ENCODE measurements at places on chromosomes 16 and 17.

GRCh38 chr17:30534298-30534697 is 57.1 kb downstream of the GOSR1 start:
- no peak for DNase-seq

DNA sequence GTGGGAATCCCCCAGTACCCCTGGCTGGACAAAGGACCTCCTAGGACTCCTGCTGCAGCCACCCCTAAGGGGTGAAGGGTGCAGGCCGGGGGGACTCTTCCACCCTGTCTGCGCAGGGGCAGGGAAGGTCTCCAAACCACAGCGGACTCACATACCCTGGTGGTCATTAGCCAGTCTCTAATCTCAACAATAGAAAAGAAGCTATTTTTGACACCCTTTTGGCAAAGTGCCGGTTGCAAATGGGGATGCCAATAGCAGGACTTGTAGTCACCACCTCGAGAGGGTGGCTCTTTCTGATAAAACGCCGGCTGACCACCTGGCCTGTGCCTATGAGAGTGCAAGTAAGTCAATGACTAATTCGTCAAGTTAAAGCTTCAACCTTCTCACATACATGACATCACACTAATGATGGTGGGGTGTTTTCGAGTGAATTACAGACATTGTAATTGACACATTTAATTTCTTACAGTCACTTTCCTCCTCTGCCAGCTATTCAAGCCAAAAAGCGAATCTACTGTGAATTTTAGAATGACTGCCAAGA is 23.1 kb upstream of the DNAH17 start:
- no peak for DNase-seq

GRCh38 chr17:34874478-34874877 is 86.8 kb downstream of the CCT6B start:
- DNase-seq = no peak

DNA sequence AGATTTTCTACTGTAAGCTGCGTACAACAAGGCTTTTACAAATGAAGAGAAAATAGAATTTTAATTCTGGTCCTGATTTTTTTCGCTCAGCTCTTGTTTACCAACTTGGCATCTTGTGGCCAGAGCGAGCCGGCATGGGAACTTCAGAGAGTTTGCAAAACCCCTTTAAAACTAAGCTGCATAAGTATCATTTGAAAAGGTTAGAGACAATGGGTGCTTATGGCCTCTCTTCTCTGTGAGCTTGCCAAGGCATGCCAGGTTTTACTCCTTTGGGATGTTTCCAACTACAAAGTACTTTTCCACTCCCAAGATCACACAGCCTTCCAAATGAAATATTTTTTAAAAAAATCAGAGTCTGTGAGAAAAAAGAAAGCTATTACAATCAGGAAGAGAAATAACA is 62.4 kb upstream of the FA2H start:
- no peak for DNase-seq

- no peak for DNase-seq
Measured at GRCh38 chr16:54694651-54695050, 236.0 kb upstream of the IRX5 start.

DNA sequence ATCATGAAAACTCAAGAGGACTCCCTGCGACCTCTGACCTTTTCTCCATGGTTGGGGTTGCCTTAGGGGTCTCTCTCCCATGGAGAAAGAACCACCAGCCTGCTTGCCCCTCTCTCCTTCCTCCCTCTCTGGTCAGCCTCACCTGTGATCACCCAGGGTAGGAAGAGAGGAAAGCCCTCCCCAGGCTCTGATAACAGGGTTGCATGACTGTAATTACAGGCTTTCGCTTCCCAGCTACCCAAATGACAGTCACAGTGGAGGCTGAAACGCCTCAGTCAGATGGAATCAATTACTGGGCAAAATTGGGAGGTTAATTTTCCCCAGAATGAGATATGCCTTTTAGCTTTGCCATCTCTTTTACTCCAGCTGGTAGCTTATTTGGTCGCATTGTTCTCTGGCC is 265.8 kb upstream of the SOX9 start:
- DNase-seq = no peak

DNA sequence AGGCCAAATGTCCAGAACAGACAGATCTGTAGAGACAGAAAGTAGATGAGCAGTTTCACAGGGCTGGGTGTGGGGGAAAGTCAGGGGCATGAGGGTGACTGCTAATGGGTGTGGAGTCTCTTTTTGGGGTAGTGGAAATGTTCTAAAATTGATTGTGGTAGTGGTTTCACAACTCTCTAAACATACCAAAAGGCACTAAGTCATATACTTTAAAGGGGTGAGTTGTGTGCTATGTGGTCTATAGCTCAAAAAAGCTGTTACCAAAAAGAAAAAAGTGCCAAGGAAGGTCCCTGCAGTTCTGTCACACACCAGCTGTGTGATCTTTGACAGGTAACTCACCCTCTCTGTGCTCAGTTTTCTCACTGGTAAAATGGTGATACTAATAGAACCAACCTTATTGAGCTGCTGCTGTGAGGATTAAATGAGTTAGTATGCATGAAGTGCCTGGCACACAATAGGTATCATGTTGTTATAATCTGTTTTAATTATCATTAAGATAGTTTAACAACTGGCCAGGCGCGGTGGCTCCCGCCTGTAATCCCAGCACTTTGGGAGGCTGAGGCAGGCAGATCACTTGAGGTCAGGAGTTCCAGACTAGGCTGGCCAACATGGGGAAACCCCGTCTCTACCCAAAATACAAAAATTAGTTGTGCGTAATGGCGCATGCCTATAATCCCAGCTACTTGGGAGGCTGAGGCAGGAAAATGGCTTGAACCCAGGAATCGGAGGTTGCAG is 10.3 kb downstream of the ITGAX start:
- DNase-seq = peak; percentile 37

DNA sequence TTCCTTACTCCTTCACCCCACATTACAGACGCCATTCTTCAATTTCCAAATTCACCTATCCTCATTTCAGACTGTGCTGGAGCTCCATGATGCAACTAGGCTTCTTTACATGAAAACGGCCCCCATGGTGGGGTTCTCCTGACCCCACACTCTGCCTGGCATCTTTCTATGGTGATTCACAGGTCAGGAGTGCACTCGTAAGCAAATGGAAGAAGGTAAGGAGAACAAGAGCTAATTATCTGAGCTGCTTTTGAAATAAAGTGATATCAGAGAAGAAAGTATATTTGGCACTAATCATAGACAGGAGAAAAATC is 27.5 kb upstream of the SUPT4H1 start:
- DNase-seq = no peak

DNA sequence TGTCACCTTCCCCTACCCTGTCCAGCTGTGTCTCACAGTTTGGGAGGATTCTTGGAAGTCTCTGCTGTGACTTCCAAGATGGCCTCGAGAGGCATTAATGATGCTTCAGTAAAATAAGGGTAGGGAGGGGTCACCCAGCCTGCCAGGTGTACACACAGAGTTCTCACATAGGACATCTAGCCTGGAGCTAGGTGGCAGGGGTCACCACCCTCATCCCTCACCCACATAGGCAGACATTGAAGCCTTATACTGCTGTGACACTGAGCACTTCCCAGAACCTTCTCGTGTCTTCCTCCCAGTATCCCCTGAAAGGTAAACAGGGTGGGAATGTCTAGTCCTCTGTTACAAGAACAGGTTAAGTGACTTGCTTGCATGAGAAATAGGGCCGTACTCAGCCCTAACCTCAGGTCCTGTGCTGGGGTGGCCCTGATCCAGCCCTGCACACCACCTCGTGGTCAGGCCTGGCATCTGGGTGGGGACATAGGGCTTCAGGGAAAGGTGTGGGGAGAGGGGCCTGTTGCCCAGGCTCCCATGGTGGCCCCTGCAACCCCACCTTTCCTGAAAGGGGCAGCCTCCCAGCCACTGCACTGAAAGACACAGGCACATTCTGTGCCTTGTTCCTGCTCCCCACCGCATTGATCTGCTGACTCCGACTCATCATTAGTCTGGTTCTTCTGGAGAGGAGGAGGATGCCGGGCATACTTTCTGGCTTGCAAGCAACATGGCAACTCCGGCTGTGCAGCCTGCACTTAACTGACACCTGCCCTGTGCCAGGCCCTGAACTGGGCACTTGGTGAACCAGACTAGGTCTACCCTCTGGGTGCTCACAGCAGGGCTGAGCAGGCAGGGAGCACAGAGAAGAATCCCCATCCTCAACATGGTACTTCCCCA is 3.6 kb upstream of the MMP15 start:
- no peak for DNase-seq

DNA sequence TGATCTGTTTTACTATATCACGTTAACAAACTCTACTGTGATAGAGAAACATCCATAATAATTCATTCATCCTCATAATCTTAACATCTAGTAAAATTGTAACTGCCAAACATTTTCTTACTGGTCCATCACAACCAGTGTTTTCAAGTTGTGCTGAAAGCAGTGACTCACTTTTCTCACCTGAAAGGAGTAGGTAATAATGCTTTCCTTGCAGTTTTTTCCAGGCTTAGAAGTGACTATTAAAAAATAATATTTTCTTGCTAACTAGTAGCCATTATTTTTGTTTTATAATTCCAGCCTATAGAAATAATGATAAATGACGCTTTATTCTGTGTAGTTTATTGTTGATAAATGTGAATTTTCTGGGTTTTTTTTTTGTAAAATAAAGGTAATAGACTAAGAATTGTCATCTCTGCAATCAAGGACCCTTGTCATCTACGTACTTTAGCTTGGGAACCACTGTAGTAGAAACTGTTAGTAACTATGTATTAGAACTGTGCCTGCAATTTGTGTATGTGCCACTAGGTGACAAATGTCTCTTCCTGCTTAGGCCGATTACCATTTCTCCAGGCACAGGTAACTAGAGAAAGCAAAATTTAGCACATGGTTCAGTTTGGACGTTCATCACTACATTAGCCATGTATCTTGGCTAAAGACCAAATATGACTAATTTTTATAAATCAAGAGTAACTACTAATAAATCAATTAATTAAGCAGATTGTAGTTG is 409.4 kb upstream of the ERCC4 start:
- DNase-seq = no peak

GRCh38 chr16:50539053-50539695 is 9.0 kb upstream of the NKD1 start:
- DNase-seq = no peak

DNA sequence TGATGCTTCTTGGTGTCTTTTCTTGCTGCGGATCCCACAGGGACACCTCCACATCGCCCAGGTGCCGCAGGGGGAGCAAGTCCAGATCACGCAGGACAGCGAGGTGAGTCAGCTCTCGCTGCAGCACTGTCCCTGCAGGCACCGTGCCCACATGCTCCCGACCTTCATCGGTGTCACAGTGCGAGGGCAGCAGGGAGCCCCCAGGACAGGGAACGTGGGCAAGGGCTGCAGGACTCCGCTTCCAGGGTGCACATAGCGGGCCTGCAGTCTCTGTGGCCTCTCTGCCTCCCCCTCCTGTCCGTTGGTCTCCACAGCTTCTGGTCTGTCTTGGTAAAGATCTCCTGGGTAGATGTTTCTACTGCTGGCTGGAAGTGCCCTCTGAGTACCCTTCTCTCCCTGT is 84.1 kb downstream of the BANP start:
- no peak for DNase-seq

- DNase-seq = no peak
Measured at GRCh38 chr16:22232277-22233036, 26.4 kb downstream of the EEF2K start.

DNA sequence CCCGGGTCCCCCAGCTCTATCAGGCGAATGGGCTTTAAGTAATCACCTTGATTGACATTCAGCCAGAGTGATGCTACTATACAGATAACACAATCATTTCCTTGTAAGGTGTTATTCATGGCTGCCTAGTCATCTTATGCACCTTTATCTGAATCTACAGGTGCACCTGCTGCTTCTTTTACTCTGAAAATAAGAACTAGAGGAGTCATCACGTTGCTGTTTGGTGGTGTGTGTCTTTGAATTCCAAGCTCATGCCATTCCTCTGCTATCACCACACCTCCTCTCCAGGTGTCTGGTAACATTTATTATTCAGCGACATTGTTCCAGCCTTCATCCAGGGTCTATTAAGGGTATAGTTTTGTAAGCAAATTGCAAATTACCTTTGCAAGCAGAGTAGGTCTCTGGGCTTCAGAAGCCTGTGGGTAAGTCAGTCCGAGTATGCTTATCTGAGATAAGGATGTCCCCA is 51.9 kb downstream of the NOS2 start:
- no peak for DNase-seq

- no peak for DNase-seq
Measured at GRCh38 chr17:1232786-1233185, 37.5 kb upstream of the BHLHA9 start.

DNA sequence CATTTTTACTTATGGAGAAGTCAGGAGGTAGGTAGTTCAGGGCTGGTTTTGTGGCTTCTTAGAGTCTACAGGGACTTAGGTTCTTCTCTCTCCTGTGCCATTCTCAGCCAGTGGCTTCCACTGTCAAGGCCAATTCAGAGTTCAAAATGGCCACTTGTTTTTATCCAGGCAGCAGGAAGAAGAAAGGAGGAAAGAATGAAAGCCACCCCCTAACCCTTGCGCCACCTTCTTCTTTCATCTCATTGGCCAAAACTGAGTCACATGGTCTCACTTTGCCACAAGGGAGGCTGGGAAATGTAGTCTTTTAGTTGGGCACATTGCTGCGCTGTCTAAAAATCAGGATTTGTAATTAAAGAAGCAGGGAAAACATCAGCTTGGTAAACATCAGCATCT is 60.8 kb upstream of the MED9 start:
- peak; percentile 28 for DNase-seq

DNA sequence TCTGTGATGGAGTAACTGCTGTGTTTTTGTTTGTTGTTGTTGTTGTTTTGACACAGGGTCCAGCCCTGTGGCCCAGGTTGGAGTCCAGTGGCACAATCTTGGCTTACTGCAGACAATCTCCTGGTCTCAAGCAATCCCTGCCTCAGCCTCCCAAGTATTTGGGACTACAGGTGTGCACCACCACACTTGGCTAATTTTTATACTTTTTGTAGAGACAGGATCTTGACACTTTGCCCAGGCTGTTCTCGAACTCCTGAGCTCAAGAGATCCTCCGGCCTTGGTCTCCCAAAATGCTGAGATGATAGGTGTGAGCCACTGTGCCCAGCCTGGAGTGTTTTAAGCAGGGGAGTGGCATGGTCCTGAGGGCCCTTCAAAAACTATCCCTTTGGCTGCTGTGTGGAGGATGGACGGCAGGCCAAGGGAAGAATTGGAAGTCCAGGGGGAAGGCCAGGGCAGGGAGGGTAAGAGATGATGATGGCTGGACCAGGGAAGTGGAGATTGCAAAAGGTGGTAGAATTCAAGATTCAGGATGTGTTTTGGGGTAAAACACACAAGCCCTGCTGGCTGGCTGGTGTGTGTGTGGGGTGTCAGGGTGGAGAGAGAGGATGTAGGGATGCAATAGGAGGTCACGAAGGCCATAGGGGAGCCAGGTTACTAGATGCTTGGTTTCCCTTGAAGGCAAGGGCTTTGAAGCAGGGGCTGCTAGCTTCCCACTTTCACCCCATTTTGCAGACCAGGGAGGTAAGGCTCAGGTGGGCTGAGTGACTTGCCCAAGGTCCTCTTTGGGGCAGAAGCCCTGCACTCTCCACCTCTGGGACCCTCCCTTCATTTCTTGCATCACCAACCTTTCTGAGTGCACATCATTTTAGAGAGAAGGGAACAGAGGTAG is 18.8 kb upstream of the PLLP start:
- no peak for DNase-seq

Data from CD4-positive, alpha-beta T cell treated with Interleukin-15 for 4 hours (primary cell).